ENCODE measurements at places on chromosomes 1 and 21.

GRCh38 chr1:39214714-39214997, 10.2 kb downstream of the MACF1 start:
- DNase-seq = no peak

DNA sequence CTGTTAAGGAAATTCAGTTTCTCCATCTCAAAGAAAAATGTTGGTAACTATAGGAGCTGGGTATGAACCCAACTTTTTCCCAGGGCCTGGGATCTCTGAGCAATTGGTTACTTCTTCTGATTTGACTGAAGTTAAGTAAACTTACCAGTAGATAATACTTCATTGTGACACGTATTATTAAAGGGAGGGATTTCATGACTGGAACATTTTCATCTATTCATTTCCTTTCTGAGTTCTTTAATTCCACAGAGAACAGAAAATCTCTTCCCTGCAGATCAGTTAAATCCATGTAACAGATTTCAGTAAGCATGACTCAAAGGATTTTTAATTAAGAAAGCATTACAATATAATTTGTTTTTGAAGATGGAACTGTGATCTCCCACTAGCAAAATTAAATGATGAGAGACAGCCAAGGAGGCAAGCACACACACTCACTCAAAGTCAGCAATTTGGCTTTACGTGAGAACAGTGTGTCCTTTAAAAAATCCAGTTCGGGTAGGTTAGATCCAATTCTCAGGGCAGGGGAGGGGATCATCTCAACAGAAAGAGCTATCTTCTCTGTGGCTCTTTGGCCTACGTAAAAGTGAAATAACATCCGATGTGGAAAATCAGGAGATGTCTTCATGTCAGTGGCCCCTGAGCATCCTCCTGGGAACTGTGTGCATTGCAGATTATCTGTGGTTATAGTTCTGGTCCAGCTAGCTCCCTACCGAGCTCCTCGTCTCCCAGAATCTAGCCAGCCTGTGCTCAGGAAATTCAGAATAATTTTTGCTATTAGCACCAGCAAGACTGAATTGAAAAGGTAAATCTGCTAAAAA, 10.8 kb upstream of the MYOC start:
- DNase-seq = peak; percentile 27

- no peak for DNase-seq
These were observed 27.5 kb upstream of the RASAL2 start for GRCh38 chr1:178066296-178066907.

GRCh38 chr21:38120984-38121855, 135.6 kb upstream of the KCNJ15 start:
- DNase-seq = no peak

Data from uterus (tissue), 4 donors.